ENCODE measurements at places on chromosomes 12 and 14.
A peak's percentile ranks its signal among the peaks of the same experiment; 100 is the strongest.

DNA sequence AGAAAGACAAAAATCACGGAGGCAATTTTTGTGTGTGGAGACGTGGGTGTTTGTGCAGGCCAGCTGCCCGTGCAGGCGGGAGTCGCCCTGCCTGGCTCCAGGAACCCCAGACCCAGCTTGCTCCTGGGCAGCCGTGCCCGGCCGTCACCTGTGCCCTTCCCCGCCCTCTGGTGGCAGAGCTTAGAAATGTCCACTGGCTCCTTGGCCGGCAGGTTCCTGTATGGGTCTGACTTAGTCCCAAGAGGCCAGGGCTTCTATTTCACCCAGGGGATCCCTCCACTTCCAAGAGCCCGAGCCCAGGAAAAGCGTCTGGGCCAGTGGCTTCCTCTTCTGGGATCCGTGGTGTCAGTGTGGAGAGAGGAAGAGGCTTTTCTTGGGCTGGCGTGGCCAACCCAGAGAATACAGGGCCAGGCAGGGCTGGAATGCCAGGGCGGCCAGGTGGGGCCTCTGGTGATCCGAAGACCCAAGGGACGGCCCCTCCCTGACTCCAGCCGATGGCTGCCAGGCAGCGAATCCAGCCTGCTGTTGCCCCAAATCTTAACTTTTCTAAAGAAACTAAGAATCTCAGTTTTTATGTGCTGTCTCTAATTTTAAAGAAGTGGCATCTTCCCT lies 120.9 kb downstream of the TMEM132C start:
- DNase-seq = no peak

DNA sequence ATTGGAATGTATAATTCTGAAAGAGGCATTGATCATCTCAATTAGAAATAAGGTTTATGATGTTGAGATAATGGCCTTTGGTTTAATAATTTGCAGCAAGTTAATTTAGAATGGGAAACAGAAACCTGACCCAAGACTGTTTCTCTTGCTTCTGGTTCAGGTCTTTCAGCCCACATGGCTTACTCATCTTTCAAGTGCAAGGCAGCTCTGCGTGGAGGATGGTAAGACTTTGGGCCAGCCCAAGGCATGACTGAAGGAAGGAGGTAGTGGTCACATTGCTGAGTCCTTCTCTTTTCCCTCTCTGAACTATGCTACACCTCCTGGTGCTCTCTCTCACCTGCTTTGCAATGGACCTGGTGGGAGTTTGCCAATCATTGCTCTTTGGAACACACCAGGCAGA lies 98.7 kb downstream of the CAND1 start:
- DNase-seq = no peak

DNA sequence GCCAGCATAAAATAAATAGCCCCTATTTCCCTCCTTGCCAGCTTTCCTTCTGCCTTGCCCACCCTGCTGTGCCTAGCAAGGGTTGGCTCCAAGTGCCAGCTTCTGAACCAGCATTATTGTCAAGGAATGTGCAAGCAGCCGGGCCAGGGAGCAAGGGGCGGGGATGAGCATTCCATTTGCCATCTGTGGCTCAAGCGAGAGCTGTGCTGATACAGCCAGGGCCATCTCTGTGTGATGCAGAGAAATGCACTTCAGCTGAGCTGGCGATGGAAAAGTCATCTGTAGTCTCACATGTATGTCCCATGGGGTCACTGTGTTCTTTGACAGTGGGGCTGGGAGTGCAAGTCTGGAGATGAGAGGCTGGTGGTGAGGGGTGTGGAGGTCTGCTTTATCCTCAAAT lies 137.3 kb downstream of the SUDS3 start:
- DNase-seq = no peak

- DNase-seq = no peak
These were observed 775 bp downstream of the NEMF start for GRCh38 chr14:49851813-49852212.

GRCh38 chr12:20212658-20213555 lies 155.4 kb upstream of the PDE3A start:
- DNase-seq = peak; percentile 41

DNA sequence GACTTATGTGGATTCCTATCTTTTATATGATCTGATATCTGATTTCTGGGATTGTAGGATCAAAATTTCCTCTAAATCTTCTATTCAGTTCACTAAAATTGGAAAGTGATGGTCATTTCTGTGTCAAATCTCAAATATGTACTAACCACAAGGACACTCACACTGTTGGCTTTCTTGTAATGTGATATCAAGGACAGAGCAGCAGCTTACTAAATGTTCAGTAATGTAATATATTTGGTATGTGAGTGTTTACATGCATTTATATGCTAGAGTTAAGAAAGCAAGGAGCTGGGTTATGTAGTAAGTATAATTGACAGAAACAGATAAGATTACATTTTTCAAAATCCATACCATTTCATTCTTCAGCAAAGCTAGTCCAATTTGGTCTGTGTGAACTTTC lies 16.5 kb downstream of the PUS7L start:
- DNase-seq = no peak

DNA sequence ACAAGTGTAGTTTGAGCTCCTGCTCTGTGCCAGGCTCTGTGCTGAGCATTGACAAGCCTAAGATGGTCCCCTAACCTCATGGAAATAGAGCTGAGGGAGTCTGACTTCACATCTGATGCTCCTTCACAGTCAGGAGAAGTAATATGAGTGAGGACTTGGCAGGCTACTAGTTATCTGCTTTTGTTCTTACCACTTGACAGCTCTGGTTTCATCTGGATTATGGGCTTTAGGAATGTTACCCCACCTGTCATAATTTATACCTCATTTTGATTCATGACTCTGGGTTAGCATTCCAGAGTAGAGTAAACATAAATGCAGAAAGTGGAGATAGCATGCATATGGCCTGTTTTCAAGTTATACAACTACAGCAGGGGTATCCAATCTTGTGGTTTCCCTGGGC lies 40.5 kb downstream of the ATP6V1D start:
- DNase-seq = no peak

DNA sequence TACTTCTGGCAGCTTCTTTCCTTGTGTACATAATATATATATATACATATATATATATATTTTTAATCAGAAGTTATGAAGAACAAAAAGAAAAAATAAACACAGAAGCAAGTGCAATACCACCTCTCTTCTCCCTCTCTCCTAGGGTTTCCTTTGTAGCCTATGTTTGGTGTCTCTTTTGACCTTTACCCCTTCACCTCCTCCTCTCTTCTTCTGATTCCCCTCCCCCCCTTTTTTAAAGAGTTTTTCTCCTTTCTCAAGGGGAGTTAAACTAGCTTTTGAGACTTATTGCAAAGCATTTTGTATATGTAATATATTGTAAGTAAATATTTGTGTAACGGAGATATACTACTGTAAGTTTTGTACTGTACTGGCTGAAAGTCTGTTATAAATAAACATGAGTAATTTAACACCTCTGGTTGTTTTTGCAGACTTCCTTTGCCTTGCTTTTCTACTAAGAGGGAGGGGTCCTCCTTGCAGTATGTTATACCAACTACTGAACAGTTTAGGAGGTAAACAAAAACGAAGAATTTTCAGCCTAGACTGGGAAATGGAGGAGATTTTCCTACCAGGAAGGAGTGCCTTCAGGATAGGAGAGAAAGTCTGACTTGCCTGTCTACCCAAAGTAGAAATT lies 3.6 kb upstream of the RPS26 start:
- no peak for DNase-seq

DNA sequence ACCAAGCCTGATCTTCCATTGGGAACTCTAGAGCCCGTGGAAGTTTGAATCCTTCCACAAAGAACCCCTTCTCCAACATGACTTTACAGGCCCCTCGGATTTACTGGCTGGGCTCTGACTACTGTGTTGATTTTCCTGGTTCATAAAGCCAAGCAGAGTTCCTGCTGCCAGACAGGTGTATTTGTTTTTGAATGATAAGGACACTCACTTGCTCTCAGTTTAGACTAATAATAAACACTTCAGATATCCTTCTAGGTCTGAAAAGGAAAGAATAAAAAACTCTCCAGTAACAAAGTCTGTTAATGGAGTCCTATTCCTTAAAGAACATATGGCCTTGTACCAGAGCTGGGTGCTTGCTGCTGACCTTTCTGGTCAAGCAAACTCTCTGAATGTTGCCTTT lies 31.0 kb downstream of the SIX1 start:
- DNase-seq = peak; percentile 70

- no peak for DNase-seq
These were observed 1248.4 kb downstream of the LRFN5 start for GRCh38 chr14:42855085-42855484.

GRCh38 chr12:52218001-52218400 lies 15.0 kb upstream of the KRT7 start:
- no peak for DNase-seq

- DNase-seq = no peak
These were observed 31.4 kb downstream of the PSMC1 start for GRCh38 chr14:90287791-90288190.

DNA sequence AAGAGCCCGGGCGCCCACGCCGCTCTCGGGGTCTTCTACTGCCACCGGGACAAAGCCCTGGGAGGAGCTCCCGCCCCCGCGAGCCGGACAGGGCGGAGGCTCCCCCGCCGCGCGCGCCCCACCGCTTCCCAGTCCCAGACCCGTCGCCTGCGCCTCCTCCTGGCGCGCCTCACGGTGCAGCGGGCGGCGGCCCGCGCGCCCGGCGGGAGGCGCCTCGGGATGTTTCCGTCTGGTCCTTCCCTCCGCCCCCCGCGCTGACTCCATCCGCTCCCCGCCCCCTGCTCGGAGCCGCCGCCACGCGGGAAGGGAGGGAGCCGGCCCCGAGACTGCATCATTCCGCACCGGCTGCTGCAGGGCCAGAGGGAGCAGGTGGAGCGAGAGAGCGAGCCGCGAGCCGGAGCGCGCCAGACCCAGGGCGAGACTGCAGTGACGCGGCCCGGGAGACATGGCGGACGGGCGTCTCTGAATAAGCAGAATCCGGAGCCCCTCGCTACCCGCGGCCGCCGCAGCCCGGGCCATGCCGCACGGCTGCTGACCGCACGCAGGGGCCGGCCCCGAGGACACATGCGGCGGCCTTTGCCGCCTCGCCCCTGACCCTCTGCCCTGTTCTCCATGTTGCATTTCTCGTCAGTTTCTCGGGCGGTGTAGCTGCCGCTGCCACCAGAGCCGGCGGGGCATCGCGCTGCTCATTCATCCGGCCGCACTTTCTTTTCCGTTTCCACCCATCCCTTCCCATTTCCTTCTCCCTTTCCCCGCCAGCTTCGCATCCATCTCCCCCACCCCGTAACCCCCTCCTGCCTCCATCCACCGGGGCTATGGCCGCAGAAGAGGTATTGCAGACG lies at the start of gene BICD1:
Gene BICD1, plus strand, starts transcription at position 331 of the 842 bp plus-strand sequence. Its CDS starts 485 bp downstream, at position 816.
- peak; percentile 82 for DNase-seq

DNA sequence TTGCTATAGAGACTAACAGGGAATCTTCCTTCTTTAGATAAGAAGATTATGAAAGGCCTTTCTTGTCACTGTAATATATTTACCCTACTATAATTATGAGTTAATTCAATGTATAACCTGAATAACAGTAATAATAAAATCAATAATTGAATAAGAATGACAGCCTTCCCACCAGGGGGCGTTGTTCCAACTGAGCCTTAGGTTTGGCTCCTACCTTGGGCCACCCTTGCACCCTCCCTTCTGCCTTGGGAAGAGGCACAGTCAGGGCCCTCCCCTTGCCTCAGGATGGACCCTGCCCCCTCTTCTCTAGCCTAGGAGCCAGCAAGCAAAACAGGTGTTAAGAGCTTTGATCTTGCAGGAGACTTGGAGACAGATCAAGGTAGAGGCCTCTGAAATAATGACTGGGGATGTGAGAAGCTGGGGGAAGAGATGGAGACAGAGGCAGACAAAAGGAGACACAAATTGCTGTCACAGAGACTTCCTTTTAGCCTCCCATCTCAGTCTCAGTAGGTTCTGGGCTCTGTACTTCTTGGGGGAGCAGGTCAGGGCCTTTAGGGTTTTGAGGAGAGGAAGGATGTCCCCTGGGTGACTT lies 40.1 kb upstream of the CISTR start:
- peak; percentile 15 for DNase-seq

DNA sequence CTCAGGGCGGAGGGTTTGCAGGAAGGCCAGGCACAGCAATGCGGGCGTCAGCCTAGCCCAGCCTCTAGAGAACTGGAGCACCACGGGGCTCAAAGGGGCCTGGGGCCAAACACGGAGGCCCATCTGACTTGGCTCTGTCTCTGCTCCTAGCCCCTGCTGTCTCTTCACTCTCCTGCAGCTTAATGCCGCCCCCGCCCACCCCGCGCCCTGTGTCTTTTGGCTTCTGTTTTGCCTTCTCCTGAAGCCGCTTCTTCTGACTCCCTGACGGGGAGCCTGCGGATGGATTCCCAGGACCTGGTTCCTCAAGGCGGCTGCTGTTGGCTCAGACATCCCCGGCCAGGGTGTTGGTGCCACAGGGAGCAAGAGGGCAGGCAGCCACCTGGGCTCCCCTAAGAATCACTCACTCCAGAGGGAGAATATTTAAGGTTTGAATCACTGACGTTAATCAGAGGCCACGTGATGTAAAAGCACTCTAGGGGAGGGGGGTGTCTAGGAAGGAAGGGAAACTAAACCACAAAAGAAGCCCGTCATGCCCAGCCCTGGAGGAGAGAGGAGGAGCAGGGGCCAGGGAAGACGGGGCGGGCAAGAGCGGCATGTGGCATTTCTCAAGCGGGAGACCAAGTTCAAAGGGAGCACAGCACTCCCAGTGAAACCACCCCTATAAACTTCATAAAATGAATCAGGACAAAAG lies 36.9 kb upstream of the PRMT8 start:
- DNase-seq = no peak

DNA sequence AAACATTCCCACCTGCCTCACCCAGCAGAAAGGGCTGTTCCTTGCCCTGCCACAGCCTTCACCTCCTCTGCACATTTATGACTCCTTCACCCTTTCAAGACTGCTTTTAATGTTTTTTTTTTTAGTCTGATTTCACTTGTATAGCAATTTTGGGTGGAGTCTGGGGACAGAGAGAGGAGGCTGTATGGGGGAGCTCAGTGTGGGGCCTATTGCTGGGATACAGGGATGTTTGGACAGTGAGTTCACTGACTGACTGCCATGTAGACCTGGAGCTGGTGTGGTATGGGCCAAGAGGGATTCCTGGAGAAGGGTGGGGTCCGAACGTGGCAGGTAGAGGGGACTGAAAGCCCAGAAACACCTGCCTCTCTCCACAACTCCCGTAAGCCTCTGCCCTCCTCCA lies 1.9 kb upstream of the KRT85 start:
- no peak for DNase-seq

- no peak for DNase-seq
These were observed 26.2 kb upstream of the DYNC1H1 start for GRCh38 chr14:101937926-101938767.

DNA sequence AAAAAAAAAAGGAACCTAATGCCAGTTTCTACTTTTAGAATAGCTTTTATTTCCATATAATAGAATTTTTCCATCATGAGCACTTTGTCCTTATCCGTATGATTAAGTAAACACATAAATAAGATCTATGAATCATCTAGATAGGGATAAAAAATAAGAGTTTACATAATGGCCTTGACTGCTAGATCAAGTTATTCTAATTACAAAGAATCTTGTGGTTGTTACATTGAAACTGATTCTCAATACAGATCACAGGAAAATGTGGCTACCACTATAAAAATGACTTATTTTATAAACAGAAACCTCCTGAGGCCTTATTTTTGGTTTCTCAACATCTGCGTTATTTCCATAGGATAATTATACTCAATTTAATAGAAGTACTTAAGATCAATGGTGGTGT lies 34.4 kb upstream of the NDUFA12 start:
- DNase-seq = no peak

Measured in NCI-H187 (cell line).